NCI-H1105 treated with DMSO at 0.1 percent for 48 hours (cell line): ENCODE measurements at places on chromosomes 3 and 15.

DNA sequence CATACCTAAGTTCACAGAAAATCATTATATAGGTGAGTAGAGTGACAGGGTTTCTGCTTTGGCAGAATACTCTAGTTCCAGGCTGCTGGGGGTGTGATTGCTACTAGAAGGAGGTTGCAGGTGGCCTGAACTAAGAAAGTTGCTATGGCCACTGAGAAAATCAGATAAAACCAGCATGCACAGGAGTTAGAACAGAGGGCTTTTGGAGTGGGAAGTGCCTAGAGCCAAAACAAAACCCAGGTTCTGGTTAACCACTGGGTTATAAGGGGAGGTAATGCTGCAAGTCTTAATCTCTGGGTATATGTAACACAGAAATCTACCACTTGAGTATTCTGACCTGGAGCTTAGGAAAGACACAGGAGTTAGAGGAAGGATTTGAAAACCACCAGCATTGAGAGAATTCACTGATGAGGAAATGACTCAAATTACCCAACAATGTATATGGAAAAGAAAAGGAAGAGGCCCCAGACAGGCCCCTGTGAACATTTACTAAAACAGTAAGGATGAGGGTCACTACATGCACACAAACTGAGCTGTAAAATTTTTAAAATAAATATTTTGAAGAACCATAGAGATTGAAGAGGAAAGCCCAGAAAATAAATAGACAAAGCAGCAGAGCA is 60.0 kb downstream of the PLOD2 start:
- no peak for DNase-seq

- DNase-seq = no peak
These were observed 8.6 kb upstream of the ADAM10 start for GRCh38 chr15:58758141-58758540.

- no peak for DNase-seq
These were observed 32.4 kb downstream of the MLH1 start for GRCh38 chr3:37025561-37026335.

DNA sequence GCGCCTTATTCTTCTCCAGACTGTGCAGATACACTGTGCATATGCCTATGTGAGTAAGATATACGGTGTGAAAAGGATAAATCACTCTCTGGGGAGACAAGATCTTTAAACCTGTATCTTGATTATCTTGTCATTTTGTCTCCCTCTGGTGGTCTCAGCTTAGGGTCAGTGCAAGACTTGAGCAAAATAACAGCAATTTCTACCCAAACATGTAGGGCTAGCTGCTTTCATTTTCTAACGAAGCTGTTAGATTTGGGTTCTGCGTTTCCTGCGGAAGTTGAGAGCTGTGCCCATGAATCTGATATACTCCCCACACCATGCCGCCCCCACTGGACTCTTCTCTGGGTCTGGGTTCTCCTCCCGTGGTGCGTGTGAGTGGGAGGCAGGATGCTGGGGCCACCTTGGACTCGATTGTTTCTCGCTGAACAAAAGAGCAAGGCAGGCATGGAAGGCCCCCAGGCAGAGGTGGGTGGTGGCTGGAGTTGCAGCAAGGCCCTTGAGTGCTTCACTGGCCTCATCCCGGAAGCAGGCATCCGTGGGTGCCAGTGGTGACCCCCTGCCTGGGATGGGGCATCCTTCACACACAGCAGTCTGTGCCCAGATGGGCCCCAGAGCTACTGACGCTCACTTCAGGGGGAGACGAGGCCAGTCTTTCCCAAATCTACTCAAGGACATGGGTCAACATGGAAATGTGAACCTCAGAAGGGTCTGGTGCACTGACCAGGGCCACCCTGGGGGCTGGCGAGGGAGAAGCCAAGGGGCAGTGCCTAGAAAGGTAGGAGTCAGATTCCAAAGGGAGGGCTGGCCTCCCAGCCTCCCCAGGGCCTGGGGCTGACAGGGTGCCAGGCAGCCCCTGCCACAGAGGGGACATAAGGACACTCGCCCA is 179.6 kb downstream of the NSMCE3 start:
- DNase-seq = no peak

- no peak for DNase-seq
These were observed 2.6 kb downstream of the ATP8B4 start for GRCh38 chr15:50116477-50116876.
